GM06990 (cell line): ENCODE measurements at places on chromosomes 3 and 15.

DNA sequence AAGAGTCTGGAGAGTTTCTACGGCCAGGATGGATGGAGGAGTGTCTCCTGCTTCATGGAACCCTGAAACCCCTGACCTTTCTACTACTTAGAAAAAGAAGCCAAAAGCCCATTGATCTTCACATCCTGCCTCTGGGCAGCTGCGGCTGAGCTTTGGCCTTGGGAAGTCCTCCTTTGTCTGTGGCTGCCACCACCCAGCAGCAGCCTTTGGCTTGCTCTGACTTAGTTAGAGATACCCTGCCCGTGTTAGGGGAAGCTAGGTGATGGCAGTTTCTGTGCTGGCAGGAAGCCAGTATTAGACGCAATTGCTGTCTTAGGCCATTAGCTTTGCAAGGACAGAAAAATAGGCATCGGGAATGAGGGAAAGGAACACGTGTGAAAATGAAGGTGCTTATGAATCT is 18.8 kb downstream of the APH1B start:
- no peak for DNase-seq

- DNase-seq, result no peak
Measured at GRCh38 chr3:194369522-194370279, at the start of gene LRRC15. Gene LRRC15 (minus strand): TSS chr3:194369743. CDS start chr3:194361043, 8,700 bp downstream.

- no peak for DNase-seq
Measured at GRCh38 chr3:25547943-25548674, 116.6 kb downstream of the TOP2B start.

- DNase-seq, result no peak
Measured at GRCh38 chr15:80199869-80200268, 47.1 kb downstream of the FAH start.

- no peak for DNase-seq
Measured at GRCh38 chr15:98899272-98900021, 108.1 kb downstream of the PGPEP1L start.

- no peak for DNase-seq
Measured at GRCh38 chr3:189824629-189825312, 193.6 kb downstream of the TP63 start.

GRCh38 chr15:76342058-76342381 is 5.4 kb downstream of the ISL2 start:
- no peak for DNase-seq

DNA sequence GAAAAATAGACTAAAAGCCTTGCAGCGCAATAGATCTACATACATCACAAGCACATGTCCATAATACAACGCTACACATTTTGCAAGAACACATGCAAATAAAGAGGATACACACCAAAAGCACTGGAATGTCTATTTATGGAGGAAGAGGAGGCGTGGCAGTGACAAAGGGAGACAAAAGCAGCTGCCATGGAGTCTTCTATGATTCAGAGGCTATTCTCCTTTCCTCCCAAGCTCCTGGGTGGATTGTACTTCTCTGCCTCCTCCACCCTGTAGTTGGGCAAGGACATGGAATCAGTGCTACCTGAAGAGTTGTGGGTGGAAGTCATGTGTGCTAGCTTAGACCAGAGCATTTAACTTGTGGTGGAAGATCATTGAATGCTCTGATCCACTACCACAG is 57.9 kb upstream of the ABHD2 start:
- DNase-seq, result no peak

DNA sequence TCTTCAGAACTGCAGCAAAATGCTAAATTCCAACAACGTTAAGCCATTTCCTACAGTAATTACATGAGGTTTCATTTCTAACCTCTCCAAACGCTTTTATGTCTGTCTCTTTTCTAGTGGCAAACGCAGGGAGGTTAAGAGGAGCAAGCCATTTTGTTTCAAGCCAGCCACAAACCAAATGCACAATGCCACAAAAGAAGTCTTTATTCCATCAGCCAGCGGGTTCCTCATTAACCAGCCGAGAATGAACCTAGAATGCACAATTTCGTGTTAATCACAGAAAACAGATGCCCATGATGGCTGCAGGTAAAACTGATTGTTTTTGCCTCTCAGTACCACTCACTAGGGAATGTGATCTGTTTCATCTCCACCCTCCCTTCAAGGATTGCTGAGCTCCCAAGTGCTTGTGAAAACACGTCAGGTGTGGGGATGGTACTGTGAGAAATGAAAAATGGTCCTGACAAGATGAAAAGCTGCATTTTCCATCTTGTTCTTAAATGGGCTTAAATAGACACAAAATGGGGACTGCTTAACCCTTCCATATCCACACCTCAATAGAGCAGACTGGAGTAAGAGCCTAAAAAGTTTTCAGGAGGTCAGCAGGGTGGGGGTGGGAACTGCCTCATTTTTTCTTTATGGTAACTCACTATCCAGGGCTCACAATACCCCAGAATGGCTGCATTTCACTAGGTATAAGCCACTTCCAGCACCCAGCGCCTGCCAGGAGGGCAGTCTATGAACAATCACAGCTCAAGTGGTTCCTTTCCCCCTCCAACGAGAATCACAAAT is 277.1 kb downstream of the MAGI1 start:
- no peak for DNase-seq

DNA sequence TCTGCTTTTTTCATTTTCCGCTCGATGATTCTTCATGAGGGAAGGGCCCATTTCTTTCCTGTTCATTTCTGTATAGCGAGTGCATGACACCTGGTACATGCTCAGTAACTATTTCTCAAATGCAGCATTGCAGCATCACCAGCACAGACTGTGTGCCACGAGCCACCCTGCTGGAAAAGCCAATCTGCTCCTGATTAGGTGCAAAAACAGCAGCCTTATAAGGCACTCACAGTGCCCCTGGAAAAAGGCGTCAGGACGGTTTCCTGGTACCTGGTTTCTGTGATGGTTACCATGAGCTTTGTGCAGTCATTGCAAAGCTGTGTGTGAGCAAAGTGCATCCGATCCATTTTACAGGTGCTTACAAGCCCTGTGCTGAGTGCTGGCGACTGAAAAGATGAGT is 15.8 kb downstream of the ST8SIA2 start:
- no peak for DNase-seq

DNA sequence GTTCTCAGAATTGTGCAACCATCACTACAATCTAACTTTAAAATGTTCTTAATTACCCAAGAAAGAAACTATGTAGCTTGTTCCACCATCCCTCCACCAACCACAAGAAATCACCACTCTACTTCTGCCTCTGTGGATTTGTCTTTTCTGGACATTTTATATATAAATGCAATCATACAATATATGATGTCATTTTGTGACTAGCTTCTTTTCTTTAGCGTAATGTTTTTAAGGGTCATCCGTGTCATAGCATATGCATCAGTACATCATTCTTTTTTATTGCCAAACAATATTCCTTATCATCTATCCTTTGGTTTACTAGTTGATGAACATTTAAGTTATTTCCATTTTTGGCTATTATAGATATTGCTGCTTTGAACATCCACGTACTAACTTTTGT is 5.8 kb downstream of the ROBO2 start:
- DNase-seq, result no peak

DNA sequence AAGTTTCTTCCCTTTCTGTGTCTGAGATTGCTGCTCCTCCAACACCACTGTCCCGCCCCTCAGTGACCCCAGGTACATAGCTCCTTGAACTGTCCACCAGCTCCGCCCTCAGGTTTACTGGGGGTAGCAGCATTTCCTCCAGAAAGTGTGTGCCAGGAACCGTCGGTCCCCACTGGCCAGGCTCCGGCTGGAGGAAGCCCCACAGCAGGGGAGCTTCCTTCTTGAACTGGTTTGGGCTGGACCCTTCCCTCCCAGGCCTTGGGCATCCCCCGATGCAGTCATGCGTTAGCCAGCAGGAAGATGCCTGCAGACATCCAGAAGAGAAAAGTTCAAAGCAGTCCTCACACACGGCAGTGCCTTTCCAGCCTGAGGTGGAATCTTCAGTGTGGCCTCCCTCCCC is 19.7 kb downstream of the PAK6 start:
- no peak for DNase-seq

- DNase-seq, result no peak
Measured at GRCh38 chr15:64891561-64891960, 20.1 kb upstream of the ANKDD1A start.
